DND-41 (cell line): ENCODE measurements at places on chromosomes 3 and 15.

- DNase-seq: peak; percentile 33
These were observed 37.5 kb upstream of the STIMATE start for GRCh38 chr3:52934630-52935530.

DNA sequence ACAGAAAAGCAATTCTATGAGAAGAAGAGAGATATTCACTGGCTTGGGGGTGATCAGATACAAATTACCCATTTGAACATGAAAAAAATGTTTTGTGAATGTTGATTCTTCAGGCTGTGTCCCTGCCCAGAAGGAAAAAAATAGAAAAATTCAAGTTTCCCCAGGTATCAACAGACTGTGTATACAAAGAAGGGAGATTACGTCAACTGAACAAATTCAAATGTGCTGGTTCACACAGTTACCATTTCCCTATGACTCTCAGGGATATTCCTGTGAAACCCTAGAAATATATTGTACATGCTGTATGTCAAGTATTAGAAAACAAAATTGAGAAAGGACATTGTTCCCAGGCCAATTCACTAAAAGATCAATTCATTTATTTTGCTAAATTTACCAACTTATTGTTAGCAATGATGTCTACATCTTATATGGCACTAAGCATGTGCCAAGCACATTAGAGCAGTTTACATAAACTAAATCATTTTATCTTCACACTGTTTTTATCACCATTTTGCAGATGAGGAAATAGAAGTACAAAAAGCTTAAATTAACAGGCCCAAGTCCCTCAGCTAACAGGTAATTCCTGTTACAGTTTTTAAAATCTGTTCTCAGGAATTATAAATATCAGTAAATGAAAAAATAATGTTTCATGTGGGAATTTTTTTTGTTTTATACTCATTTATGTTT lies 306.7 kb upstream of the ROBO2 start:
- no peak for DNase-seq

- no peak for DNase-seq
These were observed 151.1 kb downstream of the IL20RB start for GRCh38 chr3:137108699-137109440.

DNA sequence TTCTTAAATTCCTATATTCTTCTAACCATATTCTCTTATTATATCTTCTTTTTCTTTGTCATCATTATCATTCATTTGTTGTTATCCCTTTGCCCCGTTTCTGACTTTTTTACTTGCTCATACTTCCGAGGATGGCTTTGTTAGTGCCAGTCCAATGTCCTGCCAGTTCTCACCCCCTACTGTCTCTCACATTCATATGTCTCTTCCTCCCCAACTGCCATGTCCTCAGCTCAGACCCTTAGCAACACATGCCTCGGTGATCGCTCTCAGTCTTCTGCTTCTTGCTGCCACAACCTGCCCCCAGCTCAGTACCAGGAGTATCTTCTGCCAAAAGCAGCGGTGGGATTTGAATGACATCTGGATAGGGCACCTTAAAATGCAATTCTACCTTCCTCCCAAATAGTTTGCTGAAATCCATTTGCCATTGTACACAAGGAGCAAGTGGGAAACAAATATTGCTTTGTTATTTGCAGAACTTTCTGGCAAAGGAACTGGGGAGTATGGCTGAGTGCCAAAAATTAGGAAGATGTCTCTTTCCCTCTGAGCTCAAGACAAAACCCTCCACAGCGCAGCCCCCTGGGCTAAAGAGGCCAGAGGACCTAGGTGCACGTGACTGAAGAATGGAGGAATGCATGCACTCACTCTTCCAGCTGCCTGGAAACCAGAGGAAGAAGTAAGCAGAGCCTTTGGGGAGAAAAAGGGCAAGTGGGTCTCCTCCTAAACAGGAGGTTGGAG lies 57.7 kb upstream of the CTNNB1 start:
- no peak for DNase-seq

GRCh38 chr15:81880314-81880713 lies 165.5 kb downstream of the MEX3B start:
- DNase-seq: no peak

- no peak for DNase-seq
These were observed 65.0 kb upstream of the ATP2B2 start for GRCh38 chr3:10570196-10570946.

- no peak for DNase-seq
These were observed 189.3 kb upstream of the TPM1 start for GRCh38 chr15:62853114-62853840.
